ENCODE measurements at places on chromosomes 16 and 17. TPM values are rescaled to one million over a fixed set of nuclear protein-coding genes. Genes with fewer than 3 reads are reported as not detected.

- DNase-seq = no peak
These were observed 142.8 kb downstream of the PRKCA start for GRCh38 chr17:66445229-66445628.

DNA sequence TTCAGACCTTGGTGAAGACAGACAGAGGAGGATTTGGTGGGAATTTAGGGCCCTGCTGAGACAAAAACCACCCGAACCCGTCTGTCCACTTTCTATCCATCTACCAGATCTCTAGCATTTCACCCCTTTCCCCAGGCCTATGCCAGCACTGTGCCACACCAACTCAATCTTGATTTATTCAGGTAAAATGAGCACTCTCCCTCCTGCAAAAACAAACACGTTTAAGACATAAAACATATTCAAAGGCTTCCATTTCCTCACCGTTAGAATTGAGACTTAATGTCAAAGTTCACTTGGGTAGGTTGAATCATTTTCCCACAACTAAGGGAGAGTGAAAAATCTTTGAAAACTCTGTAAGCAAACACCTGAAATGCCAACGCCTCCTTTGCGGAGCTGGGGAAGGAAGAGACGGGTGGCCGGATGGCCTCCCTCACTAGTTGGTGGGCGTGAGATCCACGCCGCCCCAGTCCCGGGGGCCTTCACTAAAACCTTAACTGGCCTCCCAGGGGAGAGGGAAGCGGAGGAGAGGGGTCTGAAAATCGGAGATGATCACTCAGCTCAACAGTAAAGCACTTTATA lies 862 bp downstream of the DCAKD start:
- no peak for DNase-seq

DNA sequence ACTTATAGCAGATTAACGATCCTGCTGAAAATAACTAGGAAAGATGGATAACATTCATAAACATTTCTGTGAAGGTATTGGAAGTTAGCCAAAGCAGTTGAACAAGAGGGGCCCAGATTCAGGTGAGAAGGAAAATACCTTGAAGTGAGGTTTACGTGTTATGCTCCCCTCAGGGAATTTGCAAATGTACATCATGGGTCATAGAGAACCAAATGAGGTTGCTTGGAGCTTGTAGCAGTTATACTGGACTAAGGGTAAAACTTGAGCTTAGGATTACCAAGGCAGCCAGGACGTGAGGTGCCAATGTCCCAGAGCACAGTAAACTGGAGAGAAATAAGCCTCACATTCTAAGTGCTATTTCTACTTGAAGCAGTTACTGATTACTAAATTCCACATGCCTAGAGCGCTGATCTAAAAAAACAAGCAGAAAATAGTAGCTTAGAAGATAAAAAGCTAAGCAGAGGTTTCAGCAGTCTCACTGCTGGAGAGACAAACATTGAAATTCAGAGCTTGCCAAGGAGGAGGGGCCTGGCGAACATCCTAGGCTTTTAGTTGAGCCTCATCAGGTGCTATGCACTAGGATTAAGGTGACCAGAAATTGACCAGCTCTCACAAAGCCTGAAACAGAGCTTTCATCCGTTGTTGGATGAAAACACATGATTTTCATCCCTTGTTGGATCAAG lies 136.7 kb upstream of the FAM20A start:
- no peak for DNase-seq

Gene NPIPA2
- total RNA-seq = 18.5 TPM

DNA sequence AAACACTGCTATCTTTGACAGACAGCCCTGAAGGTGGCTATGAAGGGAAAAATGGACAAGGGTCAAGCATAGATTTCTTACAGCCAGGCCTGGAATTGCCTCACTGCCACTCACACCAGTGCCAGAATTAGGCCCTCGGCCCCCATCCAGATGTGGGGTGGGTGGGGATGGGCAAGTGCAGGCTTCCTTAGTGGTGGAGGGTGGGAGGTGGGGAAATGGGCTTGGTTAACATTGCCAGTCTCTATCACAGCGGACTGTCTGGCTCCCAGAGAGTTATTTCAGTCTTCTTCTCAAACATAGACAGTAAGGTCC lies 24.9 kb downstream of the B9D1 start:
- DNase-seq = no peak

GRCh38 chr17:14833201-14833785 lies 431.8 kb downstream of the PMP22 start:
- no peak for DNase-seq

DNA sequence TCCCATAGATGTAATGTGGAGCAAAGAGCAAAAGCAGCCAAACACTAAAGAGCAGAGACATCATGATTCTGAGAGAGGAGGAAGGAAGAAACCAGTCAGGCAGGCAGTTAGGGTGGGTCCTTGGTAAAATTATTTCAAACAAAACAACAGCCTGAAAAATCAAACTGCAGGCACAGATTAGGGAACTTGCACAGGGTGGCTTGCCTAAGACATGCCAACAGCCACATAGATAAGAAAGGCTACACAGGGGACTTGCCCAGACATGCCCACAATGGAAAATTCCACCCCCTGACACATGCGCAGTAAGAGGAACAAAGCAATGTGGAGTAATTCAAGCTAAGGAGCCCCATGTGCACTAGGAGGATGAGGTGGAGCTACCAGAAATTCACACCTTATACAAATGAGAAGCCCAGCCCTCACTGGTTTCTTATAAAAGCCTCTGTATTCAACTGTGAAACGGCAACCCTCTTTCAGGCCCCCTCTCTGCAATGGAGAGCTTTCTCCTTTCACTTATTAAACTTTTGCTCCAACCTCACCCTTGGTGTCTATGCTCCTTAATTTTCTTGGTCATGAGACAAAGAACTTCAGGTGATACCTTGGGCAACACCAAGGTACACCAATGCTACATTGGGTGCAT lies 7.3 kb upstream of the GAS7 start:
- no peak for DNase-seq

DNA sequence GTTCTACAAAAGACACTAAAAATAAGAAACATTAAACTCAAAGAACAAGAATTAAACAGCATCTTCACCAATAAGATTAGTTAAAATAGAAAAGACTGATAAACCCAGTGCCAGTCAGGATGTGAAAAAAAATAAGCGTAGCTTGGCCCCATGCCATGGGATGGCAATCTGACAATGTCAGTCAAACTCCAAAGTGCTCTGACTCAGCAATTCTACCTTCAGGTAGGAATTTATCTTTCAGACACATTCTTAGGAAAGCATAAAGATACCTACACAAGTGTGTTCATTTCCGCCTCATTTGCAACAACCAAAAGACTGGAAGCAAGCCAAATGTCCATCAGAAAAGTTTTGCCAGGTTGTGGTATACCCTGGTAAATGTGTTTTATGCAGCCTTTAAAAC lies 9.1 kb upstream of the MPO start:
- no peak for DNase-seq

Gene ORMDL3
- 87.6 TPM for total RNA-seq

Gene TMIGD1
- total RNA-seq = not detected
